Osteoblast (primary cell): ENCODE measurements at places on chromosomes 13 and 19. TPM values are rescaled to one million over a fixed set of nuclear protein-coding genes. Genes with fewer than 3 reads are reported as not detected.

The RGCC gene
- 2.2 and 2.9 TPM in 2 replicates for total RNA-seq

The FFAR2 gene
- total RNA-seq = not detected in 2 replicates

The POSTN gene
- 1,081 and 1,287 TPM in 2 replicates for total RNA-seq

The CRX gene
- not detected in 2 replicates for total RNA-seq

The CEACAM19 gene
- total RNA-seq = 0.72 and 1.2 TPM in 2 replicates

The MEIS3 gene
- 8.3 and 19.7 TPM in 2 replicates for total RNA-seq

The ATCAY gene
- total RNA-seq = not detected in 2 replicates

The SOX1 gene
- total RNA-seq = not detected in 2 replicates

The KLK11 gene
- total RNA-seq = not detected in 2 replicates

The LILRB4 gene
- total RNA-seq = under 0.01 TPM in 1 of 2 replicates, not detected in the other

The ZNF808 gene
- 17.0 and 19.7 TPM in 2 replicates for total RNA-seq

- H3K27me3 ChIP-seq = no peaks in the 10 kb centered on the region
- H3K4me1 ChIP-seq = no peaks in the 10 kb centered on the region
- DNase-seq = peak; percentile 67
- no peak overlapping the region for H3K4me3 ChIP-seq
These were observed 30.4 kb upstream of the TIMM44 start for GRCh38 chr19:7973883-7974282.

DNA sequence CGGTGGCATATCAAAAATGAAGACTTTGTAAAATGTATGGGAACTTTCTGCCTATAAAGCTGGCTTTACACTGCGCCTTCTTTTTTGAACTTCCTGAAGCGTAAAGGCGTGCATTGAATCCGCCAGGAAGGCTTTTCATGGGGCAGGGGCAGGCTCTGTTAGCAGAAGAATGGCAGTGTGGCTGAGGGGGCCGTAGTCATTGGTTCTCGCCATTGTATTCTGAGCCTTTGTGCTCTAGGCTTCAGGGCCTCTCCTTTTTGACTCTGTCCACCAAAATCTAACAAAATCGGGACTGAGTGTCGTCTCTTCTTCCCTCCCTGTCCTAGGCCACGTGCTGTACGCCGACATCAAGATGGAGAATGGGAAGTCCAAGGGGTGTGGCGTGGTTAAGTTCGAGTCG, 14.1 kb downstream of the PRAM1 start:
- H3K27me3 ChIP-seq = no peaks in the 10 kb centered on the region
- no peak overlapping the region for H3K4me3 ChIP-seq
- H3K36me3 ChIP-seq = peaks cover 56% of the 10 kb centered on the region
- no peaks in the 10 kb centered on the region for H3K4me1 ChIP-seq
- no peak for DNase-seq

DNA sequence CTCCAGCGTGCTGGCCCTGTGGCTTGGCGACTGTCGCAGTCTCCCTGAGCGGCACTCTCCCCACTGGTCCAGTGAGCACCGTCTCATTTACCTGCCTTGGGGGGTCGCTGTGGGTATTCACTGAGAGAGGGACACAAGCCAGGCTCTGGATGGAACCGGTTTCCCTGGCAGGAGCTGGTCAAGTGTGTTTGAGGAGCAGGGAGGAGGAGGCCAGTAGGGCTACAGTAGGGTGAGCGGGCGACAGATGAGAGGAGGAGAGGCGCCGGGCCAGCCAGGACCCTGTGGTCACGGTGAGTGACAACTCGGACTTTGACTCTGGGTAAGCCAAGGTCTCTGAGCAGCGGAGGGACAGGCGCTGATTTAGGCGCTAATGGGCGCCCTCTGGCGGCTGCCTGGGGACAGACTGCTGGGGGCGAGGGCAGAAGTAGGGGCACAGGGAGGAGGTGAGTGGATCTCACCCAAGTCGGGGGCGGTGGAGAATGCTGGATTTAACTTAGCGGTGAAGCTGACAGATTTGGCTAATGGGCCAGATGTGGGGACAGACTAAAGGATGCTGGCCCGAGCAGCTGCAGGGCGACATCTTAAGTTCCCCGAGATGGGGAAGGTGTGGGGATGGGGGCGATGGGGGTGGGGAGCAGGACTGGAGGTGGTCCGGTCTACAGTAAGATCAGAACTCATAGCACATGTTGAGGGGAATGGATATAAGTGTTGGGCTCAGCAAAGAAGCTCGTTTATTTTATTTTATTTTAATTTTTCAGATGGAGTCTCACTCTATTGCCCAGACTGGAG, 4.7 kb upstream of the PRMT1 start:
- peak; percentile 98 for DNase-seq
- peaks cover 7% of the 10 kb centered on the region for H3K4me1 ChIP-seq
- H3K4me3 ChIP-seq = peak overlapping the region; percentile 49

DNA sequence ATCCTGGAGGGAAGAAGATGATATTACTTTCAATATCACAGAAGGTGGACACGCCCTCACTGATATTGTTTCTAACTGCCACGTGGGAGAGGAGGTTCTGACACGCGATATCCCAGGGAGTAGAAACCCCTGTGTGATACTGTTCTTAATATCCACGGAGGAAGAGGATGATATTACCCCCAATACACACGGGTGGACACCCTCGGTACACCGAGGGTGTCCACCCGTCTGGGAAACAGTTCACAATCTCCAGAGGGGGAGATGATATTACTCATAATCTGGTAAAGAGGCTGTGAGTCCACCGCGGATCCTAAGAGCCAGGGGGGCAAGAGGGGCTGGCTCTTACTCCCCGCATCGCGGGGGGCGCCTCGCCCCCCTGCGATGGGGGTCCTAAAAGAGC, 29.7 kb upstream of the RGCC start:
- no peak overlapping the region for H3K27ac ChIP-seq
- peaks cover 4% of the 10 kb centered on the region for H3K27me3 ChIP-seq
- H3K36me3 ChIP-seq = no peaks in the 10 kb centered on the region
- H3K4me3 ChIP-seq = peak overlapping the region; percentile 56
- peaks cover 6% of the 10 kb centered on the region for H3K4me1 ChIP-seq
- DNase-seq = no peak

DNA sequence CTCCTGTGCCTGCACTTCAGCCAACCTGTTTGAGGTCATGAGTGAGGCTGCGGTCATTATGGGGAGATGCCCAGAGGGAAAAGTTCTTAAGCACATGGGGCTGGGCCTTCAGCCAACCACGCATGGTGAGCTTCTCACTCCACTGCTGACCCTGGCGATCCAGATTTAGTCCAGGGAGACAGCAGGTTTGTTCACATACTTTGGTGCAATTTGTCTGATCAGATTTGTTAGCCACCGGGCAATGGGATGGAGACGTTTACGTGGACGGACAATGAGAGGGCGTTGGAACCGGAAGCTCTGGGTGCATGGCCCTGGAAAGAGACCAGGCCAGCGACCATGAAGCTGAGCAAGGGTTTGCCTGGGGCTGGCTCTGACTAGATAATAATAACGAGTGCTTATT, 56.2 kb downstream of the RGCC start:
- no peak overlapping the region for H3K27ac ChIP-seq
- H3K36me3 ChIP-seq = no peaks in the 10 kb centered on the region
- H3K27me3 ChIP-seq = peaks cover 11% of the 10 kb centered on the region
- no peaks in the 10 kb centered on the region for H3K4me1 ChIP-seq
- no peak overlapping the region for H3K4me3 ChIP-seq
- no peak for DNase-seq

DNA sequence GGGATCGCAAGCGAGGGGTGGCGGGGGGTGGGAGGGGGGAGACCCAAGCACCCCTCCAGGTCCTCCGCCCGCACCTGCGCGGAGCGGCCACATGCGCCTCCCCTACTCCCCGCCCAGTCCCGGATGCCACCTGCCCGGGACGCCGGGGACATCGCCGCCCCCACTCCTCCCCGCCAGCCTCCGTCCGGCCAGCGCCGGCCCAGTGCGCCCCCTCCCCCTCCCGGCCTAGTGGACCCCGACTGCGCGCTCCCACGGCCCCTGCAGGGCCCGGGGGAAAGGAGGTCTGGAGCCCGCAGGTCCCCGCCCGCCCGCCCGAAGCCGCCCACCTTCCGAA, 263 bp downstream of the RHPN2 start:
- peak; percentile 81 for DNase-seq
- no peak overlapping the region for H3K4me3 ChIP-seq
- peaks cover 14% of the 10 kb centered on the region for H3K27me3 ChIP-seq
- no peaks in the 10 kb centered on the region for H3K36me3 ChIP-seq
- H3K27ac ChIP-seq = no peak overlapping the region

DNA sequence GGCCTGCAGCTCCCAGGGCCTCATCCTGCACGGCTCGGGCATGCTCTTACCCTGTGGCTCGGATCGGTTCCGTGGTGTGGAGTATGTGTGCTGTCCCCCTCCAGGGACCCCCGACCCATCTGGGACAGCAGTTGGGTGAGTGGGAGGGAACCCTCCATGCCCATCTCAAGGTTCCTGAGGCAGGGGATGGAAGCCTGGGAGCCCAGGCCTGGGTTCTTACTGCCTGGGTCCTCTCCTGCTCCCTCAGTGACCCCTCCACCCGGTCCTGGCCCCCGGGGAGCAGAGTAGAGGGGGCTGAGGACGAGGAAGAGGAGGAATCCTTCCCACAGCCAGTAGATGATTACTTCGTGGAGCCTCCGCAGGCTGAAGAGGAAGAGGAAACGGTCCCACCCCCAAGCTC, 3.2 kb downstream of the APLP1 start:
- peak; percentile 50 for DNase-seq
- no peak overlapping the region for H3K27ac ChIP-seq
- H3K4me3 ChIP-seq = no peak overlapping the region
- no peaks in the 10 kb centered on the region for H3K36me3 ChIP-seq
- H3K27me3 ChIP-seq = peaks cover 13% of the 10 kb centered on the region
- H3K4me1 ChIP-seq = no peaks in the 10 kb centered on the region

GRCh38 chr13:52356327-52356726, 49.6 kb downstream of the THSD1 start:
- H3K36me3 ChIP-seq = no peaks in the 10 kb centered on the region
- H3K27me3 ChIP-seq = no peaks in the 10 kb centered on the region
- peaks cover 28% of the 10 kb centered on the region for H3K4me1 ChIP-seq
- peak; percentile 80 for DNase-seq

- H3K27me3 ChIP-seq = no peaks in the 10 kb centered on the region
- no peak for DNase-seq
- no peak overlapping the region for H3K4me3 ChIP-seq
- no peak overlapping the region for H3K27ac ChIP-seq
These were observed 398.9 kb upstream of the ZNF507 start for GRCh38 chr19:31946491-31946890.

GRCh38 chr19:16121967-16122366, 10.3 kb downstream of the RAB8A start:
- H3K4me3 ChIP-seq = no peak overlapping the region
- H3K36me3 ChIP-seq = peaks cover 58% of the 10 kb centered on the region
- H3K4me1 ChIP-seq = no peaks in the 10 kb centered on the region
- H3K27ac ChIP-seq = no peak overlapping the region

- DNase-seq = peak; percentile 58
- no peak overlapping the region for H3K4me3 ChIP-seq
- H3K4me1 ChIP-seq = no peaks in the 10 kb centered on the region
- no peak overlapping the region for H3K27ac ChIP-seq
- peaks cover 19% of the 10 kb centered on the region for H3K27me3 ChIP-seq
These were observed 8.2 kb downstream of the RASGRP4 start for GRCh38 chr19:38417544-38418506.

GRCh38 chr13:78121459-78122348, 203.1 kb upstream of the EDNRB start:
- no peak overlapping the region for H3K27ac ChIP-seq
- no peaks in the 10 kb centered on the region for H3K4me1 ChIP-seq
- H3K4me3 ChIP-seq = no peak overlapping the region
- H3K36me3 ChIP-seq = no peaks in the 10 kb centered on the region

DNA sequence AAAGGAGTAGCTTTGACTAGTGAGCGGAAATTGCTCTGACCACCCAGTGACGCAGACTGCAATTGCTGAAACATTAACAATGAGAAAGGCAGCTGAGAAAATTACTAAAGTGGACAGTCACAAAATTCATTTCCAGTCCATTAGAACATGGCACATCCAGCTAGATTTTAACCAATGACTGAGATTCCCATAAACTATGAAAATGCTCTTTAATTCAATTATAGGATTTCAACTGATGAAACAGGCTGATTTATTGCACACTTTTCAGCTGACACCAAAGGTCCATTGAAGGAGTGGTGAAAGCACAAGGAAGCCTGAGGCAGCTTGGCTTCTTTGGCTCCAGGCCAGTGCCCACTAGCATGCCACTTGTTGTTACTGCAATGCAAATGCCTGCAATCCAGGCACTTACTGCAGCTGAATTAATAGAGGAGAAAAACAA, 933.4 kb downstream of the SLITRK6 start:
- no peak overlapping the region for H3K27ac ChIP-seq
- no peak overlapping the region for H3K4me3 ChIP-seq
- DNase-seq = no peak
- H3K36me3 ChIP-seq = no peaks in the 10 kb centered on the region

DNA sequence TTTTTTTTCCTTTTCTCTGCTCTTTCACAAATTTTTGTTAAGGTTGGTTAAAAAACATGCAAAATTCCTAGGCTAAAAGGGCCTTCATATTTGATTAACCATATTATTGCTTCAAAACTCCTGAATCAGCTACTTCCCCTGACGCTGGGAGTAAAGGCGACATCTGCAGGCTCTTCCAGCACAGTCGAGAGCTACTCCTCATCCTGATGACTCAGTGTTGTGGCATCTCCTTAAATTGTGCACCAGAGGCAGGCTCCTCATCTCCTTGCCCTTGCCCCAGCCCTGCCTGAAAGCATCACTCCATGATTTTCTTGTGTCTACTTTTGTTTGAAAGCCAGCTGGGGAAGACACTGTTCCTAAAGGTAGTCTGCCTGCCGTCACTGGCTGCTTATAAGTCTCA, 24.5 kb upstream of the SOX1 start:
- no peak overlapping the region for H3K4me3 ChIP-seq
- DNase-seq = no peak
- H3K4me1 ChIP-seq = no peaks in the 10 kb centered on the region

GRCh38 chr13:27474751-27475268, 24.4 kb upstream of the MTIF3 start:
- H3K4me1 ChIP-seq = peaks cover 12% of the 10 kb centered on the region
- H3K27ac ChIP-seq = no peak overlapping the region
- H3K36me3 ChIP-seq = no peaks in the 10 kb centered on the region
- no peak for DNase-seq
- H3K27me3 ChIP-seq = peaks cover 6% of the 10 kb centered on the region
- no peak overlapping the region for H3K4me3 ChIP-seq
